SJCRH30 (cell line): ENCODE measurements at places on chromosomes 4 and X. TPM values are rescaled to one million over a fixed set of nuclear protein-coding genes. Genes with fewer than 3 reads are reported as not detected.

DNA sequence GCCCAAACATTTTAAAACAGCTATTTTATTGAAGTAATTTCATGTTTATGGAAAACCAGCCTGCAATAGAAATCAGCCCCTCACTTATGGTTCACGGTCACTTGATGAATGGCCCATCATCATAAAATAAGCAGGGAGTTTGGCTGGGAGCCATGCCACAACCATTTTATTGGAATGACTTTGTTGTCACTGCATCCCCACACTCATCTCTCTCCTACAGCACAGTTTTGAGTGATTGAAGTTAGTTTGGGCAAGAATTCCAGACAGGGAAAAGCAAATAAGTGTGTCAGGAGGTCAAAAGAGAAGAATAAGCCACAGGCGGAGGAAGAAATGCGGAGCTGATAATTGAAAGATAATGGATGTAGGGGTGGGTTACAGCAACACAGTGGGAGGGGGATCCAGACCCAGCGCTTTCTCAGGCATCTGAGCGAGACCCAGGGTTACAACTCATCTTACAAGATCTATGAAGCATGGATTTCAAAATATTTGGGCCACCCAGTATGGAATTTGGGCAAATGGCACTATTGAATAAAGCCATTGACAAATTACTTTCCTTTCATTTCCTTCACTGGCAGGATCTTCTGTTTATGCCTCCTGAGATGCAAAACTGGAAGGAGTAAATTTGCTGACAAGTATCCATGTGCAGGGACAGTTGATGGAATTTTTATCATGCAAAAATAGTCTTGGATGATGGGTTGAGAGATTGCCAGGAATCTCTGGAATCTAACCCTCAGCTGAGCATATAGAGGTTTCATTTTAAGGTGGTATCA is 100.8 kb downstream of the SHROOM3 start:
- peak; percentile 57 for DNase-seq

- DNase-seq = no peak
These were observed 25.4 kb downstream of the ELOVL6 start for GRCh38 chr4:110172972-110173371.

The GPC3 gene
- 27.6 and 27.9 TPM in 2 replicates for total RNA-seq

The IRAK1 gene
- total RNA-seq = 91.9 and 95.3 TPM in 2 replicates

The OTC gene
- not detected in 2 replicates for total RNA-seq

DNA sequence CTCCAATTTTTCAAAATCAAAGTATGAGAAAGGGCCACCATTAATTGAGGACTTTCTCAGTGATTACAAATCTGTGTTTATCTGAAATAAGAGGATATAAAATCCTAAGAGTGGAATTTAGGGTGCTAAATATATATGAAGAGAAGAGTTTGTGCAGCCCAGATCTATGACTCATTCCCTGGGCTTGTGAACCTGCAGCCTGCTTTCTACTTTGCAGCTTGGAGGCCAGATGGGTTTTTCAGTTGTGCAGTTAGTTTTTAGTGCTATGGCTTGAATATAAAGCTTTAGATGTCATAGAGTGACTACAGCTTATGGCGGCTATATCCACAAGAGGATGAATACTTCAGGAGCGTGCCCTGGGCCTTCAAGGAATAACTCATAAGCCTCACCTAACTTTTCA is 1391.1 kb downstream of the FSTL5 start:
- peak; percentile 0 for DNase-seq

DNA sequence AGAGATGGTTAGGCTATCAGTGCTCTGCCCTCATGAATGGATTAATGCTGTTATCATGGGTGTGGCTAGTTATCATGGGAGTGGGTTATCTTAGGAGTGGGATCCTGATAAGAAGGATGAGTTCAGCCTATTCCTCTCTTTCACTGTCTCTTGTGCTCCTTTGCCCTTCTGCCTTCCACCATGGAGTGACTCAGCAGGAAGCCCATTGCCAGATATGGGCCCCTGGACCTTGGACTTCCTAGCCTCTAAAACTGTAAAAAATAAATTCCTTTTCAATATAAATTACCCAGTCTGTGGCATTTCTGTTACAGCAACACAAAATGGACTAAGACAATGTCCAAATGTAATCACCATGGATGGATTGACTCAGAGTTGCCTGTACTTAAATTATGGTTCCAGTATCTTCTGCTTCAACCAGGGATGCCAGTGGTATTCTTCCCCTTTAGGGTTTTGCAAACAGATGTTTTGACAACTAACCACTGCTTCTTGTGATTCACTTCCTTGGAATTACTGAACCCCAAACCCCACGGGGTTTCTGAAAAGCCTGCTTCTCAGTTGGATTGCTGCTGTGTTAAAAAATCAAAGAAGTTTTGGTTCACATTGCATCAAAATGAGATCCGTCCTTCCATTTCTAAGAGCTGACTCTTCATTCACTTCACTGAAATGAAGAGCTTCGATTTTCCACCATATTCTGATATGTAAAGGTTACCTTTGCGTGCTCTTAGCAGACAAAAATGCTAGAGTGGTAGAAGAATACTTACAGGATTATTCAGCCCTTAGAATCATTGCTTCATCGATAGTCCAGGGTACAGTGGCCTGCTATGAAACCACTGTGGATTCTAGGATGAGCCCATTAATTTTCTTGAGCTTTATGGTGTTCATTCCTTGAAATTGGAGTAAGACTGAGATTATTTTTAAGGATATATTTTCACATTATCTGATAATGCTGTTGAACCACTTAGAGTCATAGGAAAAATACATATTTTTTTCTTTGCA is 107.7 kb downstream of the FRMPD4 start:
- no peak for DNase-seq

DNA sequence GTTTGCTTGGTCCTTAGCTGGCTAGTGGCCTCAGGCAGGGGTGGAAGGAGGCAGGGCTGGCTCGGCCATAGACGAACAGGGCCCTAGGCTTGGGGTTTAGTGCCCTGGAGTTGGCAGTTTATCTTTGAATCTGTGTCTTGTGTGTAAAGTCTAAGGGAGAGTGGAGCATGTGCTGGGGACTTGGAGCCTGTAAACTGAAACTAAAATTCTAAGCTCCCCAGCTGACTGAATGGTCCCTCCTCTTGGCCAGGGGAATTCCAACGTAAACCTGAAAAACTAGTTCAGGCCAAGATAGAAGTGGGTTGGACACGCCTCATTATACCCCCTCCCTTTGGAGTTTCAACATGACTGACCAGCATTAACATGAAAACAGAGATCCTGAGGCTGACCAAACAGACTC is 46.1 kb upstream of the GPR78 start:
- peak; percentile 68 for DNase-seq

The FAM149A gene
- total RNA-seq = 0.13 and 0.53 TPM in 2 replicates

DNA sequence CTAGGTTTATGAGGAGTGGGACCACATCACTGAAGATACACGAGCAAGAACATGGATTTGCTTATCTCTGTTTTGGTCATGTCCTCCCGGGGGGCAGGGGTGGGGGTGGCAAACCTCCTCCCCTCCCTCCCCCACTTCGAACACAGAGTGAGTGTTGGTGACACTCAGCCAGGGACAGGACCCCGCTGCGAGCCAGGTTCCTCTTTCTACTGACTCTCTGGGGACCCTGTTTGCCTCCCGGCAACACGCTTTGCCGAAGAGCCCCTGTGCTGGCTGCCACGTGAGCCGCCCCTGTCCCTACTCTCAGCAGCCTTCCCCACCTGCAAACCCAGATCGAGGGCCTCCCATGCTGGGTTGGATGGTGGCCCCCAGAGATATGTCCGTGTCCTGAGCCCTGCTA is 34.7 kb downstream of the P2RY8 start:
- DNase-seq = no peak

The YIPF6 gene
- 34.2 and 42.9 TPM in 2 replicates for total RNA-seq

- no peak for DNase-seq
These were observed 100.1 kb downstream of the PPARGC1A start for GRCh38 chr4:23789762-23790161.

The NEXMIF gene
- 0.02 TPM in 1 of 2 replicates, not detected in the other for total RNA-seq

DNA sequence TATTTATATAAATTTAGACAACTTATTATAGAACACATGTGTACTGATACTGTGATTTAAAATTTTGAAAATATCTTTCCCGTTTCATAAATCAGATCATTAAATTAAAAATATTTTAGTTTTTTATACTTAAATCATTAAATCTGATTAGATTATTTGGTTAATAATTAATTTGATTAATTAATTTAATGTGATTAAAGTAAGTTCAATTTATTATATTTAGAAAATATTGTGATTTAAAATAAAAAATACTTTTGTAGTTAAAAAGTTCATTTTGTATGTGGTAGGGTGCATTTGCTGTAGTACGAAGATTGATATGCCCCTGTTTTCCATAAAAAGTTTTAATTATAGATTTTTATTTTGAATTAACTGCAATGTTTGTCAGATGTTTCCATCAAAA is 1323.4 kb downstream of the RAPGEF2 start:
- no peak for DNase-seq

GRCh38 chrX:265502-265901 is 15.7 kb upstream of the PLCXD1 start:
- DNase-seq = no peak

The NLRP2B gene
- total RNA-seq = not detected in 2 replicates

The FDCSP gene
- not detected in 2 replicates for total RNA-seq

The OTUD6A gene
- total RNA-seq = not detected in 2 replicates

The C4orf46 gene
- 26.4 and 29.1 TPM in 2 replicates for total RNA-seq

DNA sequence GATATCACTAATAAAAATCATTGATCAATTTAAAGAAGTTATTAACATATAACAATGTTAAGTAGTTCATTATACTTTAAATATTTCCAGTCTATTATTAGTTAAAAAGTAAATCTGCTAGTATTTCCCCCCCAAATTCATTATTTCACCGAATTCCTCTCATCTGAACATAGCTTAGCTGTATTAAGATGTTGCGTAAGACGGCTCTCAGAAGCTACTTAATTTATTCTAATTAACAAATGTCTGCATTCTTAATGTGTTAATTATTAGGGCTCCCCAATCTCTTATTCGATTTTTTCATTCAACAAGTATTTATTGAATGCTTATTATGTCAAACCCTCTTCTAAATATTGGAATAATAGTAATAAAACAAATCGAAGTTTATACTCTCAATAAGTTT is 290.7 kb downstream of the TRIML1 start:
- no peak for DNase-seq

GRCh38 chr4:68249434-68249833 is 3.9 kb upstream of the TMPRSS11B start:
- DNase-seq = no peak

The PARM1 gene
- total RNA-seq = 119 and 128 TPM in 2 replicates

- DNase-seq = no peak
These were observed 194.8 kb downstream of the AFF2 start for GRCh38 chrX:148695255-148695654.

DNA sequence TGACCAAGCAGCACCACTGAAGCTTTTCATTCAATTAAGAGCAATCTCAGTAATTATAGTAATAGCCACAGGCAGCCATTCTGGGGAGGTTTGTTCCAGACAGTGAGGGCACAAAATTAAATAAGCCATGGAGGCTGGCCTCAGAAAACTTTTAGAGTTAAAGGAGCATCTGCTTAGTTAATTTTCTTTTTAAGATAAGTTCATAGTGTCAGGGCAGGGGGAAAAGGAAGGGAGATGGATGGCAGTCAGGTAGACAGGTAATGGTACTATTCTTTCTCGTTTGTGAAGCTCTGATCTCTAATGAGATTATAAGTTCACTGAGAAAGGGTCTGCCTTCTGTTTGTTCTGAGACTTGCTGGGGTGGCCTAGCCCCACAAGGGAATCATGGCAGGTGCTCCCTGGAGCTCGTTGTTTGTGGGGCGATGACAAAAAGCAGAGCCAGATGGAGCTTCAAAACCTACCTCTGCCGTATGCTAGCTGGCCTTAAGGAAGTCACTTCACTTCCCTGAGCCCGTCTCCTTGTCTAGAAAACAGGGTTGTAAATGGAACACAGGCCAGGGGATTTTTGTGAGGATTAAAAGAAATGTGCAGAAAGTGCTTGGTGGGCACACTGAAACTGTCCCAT is 44.6 kb upstream of the FGFBP2 start:
- DNase-seq = no peak

DNA sequence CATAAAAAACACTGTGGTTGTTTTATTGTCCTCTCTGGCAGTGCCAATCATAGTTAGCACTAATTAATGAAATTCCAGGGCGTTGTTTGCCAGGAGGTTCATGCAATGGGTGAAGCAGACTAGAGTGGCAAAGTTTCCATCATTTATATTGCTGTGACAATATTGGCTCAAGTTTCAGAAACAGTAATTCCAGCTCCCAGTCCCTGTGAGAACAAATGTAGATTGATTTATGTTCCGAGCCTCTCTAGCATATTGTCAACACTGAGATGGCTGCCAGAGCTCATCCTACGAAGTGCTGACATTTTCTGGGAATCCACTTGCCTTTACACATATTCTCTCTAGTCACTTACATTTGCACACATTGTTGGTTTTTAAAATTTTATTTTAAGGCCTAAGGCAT is 440.0 kb upstream of the IGFBP7 start:
- no peak for DNase-seq

- DNase-seq = no peak
These were observed 34.7 kb downstream of the NHS start for GRCh38 chrX:17409566-17410290.

The P2RY10 gene
- 0.12 and 0.18 TPM in 2 replicates for total RNA-seq
